MCF 10A (cell line): ENCODE measurements at places on chromosomes 5 and 9.

DNA sequence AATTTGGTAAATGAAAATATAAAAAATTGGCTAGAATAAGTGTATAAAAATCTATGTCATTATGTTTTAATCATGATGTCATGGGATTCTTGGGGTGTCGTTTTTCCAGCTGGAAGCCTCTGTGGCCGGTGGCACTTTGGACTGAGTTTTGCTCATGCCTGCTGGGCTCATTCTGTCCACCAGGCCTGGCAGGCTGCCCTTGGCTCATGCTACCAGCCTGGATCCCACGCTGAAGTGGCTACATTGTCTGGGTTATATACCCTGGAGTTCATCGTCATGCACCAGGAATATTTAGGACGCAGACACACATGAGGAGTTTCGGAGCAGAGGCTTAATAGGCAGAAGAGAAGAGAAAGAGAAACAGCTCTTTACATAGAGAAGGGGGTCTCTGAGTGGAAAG is 1913.7 kb upstream of the WWC1 start:
- no peak for DNase-seq

- DNase-seq = no peak
Observed at GRCh38 chr9:1927546-1927945, 87.6 kb upstream of the SMARCA2 start.

GRCh38 chr5:141515946-141516671 is 27.2 kb downstream of the PCDHGC5 start:
- no peak for DNase-seq

DNA sequence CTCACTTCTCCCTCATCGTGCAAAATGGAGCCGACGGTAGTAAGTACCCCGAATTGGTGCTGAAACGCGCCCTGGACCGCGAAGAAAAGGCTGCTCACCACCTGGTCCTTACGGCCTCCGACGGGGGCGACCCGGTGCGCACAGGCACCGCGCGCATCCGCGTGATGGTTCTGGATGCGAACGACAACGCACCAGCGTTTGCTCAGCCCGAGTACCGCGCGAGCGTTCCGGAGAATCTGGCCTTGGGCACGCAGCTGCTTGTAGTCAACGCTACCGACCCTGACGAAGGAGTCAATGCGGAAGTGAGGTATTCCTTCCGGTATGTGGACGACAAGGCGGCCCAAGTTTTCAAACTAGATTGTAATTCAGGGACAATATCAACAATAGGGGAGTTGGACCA is 979 bp downstream of the PCDHGA12 start:
- no peak for DNase-seq

GRCh38 chr5:131509801-131510200 is 125.2 kb downstream of the RAPGEF6 start:
- DNase-seq = no peak

- DNase-seq = peak; percentile 16
Observed at GRCh38 chr9:6433410-6433809, 20.4 kb downstream of the UHRF2 start.

- no peak for DNase-seq
Observed at GRCh38 chr5:82586661-82587310, 308.6 kb upstream of the RPS23 start.

GRCh38 chr5:143116814-143117213 is 286.7 kb downstream of the NR3C1 start:
- DNase-seq = no peak

- DNase-seq = peak; percentile 66
Observed at GRCh38 chr9:99253772-99254431, 31.8 kb downstream of the SEC61B start.

DNA sequence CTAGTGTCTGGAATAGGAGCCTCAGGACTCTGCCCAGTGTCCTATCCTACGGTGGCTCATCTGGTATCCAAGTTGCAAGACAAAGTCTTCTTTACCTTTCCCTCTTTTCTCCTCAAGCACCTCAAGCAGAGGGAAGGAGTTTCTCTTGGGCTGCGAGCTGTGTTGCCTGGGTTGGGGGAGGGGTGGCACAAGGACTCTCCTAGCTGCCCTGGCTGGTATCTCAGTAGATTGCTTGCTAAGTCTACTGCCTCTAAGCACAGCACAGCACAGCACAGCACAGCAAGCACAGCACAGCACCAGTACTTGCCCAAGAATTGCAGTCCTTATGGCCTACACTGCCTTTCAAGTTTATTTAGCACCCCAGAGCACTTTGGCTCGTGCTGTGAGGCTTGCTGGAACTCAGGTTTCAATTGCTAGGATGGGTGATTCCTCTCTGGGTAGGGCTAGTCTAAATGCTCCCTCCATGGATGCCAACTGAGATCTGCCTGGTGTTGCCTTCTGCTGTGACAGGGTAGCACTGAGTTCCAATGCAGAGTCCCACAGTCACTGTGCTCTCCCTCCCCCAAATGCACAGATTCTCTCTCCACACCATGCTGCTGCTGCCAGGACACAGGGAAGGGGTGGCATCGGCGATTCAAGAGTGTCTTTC is 213.1 kb upstream of the POU5F2 start:
- DNase-seq = no peak

DNA sequence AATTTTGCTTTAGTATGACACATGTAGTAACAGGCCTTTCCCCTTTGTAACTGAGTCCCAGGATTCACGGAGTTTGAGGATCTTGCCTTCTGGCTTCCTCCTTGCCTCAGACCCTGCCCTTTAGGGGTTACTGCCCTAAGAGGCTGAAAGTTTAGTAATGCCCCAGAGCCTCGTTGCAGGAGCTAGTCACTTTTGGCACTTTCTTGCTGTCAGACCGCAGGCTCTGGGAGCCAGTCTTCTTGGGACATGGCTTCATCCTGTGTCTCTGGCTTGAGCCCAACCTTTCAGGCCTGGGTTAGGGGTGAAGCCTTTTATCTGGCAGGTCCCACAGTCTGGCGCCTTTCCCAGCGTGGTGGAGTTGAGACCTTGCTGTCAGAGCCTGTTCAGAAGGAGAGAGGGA is 185.6 kb upstream of the DMRT1 start:
- DNase-seq = peak; percentile 30

GRCh38 chr9:97819735-97820134 is 33.3 kb upstream of the FOXE1 start:
- DNase-seq = no peak

DNA sequence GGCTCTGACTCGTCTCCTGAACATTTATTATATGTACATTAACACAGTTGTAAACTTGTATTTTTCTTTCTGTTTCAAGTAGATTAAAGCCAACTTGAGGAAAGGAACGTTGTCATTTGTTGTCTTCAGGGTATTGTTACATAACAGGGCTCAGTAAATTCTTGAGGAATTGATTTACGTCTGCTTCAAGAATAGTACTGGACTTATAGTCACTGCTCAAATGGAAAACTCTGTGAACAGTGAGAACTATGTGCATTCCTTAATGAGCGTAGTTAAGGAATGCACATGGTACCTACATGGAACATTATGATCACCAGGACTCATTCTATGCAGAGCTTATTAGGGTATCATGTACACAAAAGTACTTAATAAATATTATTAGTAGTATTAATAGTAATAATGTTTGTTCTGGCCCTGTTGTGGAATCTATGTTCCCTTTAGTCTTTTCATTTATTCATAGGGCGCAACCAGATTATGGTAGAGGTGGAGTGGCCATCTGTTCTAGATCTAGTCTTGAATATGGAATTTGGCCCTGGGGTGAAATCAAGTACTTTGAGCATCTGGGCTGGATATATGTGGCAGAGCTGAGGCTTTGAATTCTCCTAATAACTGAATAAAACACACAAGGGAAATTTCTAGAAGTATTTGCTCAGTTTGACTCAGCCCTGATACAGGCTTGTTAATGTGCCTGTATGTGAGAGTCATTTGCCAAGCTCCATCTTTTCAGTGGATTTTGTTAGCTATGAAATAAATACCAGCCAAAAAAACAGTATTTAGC is 108.6 kb upstream of the SH3GL2 start:
- no peak for DNase-seq

- DNase-seq = no peak
Observed at GRCh38 chr5:157758706-157759105, 15.2 kb downstream of the LSM11 start.

GRCh38 chr9:23665051-23665450 is 161.0 kb downstream of the ELAVL2 start:
- DNase-seq = no peak

DNA sequence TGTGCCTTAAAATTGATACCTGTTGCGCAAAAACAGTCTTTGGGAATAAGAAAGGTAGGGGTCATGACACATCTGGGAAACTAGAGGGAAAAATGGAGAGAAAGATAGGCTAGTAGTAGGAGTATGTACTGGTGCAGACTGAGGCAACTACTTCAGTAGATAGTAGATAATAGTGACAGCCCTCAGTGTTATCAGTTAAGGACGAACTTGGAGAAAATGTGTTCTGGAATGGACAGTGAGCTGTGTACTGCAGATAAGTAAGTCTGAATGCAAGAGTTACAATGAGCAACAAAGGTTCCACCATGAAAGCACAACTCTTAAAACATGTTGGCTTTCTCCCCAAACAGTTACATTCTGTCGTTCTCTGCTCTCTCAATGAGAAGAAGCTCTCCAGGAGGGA is 6.5 kb upstream of the INSL6 start:
- no peak for DNase-seq

GRCh38 chr9:114947058-114947457 is 16.7 kb upstream of the TNFSF8 start:
- DNase-seq = no peak

DNA sequence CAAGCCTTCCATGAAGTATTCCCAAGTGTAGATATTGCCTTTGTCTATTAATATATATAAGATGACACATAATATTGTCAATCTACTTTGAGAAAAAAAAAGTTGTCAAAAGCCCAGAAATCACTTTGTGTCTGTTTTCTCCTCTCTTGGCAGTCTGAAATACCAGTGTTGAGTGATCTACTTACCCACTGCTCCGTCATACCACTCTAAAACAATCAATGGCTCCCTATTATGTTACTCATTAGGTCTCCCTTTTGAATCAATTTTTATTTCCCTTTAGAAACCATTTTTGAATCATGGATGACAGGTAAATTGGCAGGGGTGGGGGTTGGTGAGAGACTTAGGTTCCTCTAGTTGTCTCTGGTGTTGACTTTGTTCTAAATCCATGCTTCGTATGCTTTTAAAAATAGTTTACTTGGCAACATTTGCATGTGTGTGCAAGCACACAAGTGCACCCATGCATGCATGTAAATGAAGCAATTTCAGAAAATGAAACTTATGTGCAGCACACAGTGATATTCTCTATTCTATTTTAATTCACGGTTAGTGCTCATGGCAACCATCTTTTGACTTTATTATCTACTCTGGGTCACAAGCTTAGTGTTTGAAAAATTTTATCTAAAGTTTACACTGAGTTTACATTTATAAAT is 378.9 kb downstream of the RAB3C start:
- no peak for DNase-seq

- peak; percentile 88 for DNase-seq
Observed at GRCh38 chr5:179819296-179820126, 1.2 kb upstream of the SQSTM1 start.

GRCh38 chr9:89597711-89598362 is 7.0 kb upstream of the GADD45G start:
- DNase-seq = peak; percentile 78

DNA sequence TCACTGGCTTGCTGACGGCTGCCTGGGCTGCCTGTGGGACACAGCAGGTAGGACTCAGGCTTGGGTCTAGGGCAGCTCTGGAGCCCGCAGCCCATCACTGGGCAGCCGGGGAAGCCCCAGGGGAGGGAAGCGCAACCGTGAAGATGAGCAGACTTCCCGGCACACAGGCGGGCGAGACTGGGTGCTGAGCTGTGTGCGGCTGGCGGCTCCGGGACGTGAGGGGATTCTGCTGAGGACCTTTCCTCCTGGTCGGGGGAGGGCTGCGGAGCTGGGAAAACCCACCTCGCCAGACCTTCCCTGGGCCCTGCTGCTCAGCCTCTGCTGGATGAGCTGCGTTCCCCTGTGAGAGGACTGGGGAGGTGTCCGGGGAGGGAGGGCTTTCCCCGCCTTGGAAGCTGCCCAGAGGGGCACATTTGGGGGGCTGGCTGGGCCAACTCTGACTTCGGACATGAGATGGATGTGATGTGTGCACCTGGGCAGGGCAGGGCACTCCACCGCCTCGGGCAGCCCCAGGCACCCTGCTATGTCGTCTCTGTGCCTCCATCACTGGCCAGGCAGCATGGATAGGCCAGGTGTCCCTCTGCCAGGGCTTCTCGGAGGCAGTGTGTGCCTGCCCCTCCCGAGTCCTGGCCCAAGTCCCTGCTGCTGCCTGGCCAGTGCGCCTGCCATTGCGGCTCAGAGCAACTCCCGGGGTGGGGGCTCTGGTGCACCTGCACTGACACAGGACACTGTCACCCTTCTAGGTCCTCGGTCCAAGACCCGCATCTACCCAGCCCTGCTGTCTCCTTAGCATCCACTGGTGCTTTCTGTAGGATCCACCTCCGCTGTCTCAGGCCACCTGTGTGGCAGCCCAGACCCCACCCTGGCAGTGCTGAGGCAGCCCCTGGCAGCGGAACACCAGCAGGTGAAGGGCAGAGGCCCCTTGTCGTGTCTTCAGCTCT is 66.4 kb downstream of the COL5A1 start:
- no peak for DNase-seq

DNA sequence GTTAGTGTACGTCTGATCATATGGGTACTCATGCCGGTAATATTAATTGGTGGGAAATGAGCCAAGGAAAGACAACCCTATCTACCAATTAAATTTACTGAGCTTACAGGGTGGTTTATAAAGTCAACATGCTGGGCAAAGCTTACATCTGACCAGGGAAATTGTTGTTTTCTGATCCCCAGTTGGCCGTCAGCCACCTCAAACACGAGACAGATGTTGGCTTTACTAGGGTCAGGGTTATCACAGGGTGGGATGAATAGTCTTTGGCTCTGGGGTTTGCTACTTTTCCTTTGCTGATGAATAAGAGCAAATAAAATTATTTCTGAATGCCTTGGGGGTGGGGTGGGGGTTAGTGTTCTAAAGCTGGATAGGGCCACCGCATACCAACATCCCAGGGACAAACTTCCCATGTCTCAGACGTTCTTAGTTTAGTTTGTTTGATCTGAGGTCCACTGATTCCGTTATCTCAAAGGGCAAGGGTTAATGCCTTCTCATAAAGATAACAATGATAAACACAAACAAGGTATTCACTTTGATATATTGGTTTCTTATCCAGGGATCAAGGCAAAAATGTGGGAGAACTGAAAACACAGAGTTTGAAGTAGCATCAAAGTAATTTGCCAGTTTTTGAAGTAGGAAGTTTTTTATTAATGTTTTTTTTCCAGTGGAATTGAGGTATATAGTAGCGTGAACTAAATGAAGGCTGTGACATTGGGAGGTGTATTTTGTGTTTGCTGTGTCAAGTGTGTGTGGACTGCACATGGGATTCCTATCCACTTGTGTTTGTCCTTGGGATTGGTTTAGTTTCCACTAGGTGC is 109.1 kb upstream of the RPS23 start:
- DNase-seq = peak; percentile 37

- DNase-seq = no peak
Observed at GRCh38 chr9:126919193-126919592, 4.6 kb downstream of the RALGPS1 start.

GRCh38 chr5:149735066-149735465 is 5.0 kb downstream of the PPARGC1B start:
- DNase-seq = peak; percentile 44

GRCh38 chr9:22650145-22650544 is 203.5 kb downstream of the DMRTA1 start:
- DNase-seq = no peak

- peak; percentile 50 for DNase-seq
Observed at GRCh38 chr9:86494644-86495111, 140.5 kb upstream of the TUT7 start.
